Fibroblast of gingiva (primary cell): ENCODE measurements at places on chromosomes 5 and 9.

GRCh38 chr5:17872204-17872603, 237.9 kb downstream of the TAF11L14 start:
- no peak for DNase-seq

- no peak for DNase-seq
Observed at GRCh38 chr5:82257729-82258128, 20.4 kb downstream of the RPS23 start.

DNA sequence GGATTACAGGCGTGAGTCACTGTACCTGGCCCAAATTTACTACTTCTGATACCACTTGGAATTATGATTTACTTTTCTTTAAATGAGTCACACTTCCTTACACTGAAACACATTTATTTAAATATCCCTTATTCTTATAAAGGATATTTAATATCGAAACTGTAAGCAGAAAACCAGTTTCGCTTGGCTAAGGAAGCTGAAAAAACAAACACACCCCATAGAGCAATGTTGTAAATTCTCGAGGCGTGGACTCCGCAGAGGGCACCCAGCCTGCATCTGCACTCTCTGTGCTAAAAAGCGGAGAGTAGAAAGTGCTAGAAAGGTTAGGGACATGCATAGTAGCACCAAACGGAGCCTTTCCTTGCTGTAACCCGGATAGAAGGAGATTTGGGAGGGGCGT, 86.5 kb downstream of the HMCN2 start:
- no peak for DNase-seq

DNA sequence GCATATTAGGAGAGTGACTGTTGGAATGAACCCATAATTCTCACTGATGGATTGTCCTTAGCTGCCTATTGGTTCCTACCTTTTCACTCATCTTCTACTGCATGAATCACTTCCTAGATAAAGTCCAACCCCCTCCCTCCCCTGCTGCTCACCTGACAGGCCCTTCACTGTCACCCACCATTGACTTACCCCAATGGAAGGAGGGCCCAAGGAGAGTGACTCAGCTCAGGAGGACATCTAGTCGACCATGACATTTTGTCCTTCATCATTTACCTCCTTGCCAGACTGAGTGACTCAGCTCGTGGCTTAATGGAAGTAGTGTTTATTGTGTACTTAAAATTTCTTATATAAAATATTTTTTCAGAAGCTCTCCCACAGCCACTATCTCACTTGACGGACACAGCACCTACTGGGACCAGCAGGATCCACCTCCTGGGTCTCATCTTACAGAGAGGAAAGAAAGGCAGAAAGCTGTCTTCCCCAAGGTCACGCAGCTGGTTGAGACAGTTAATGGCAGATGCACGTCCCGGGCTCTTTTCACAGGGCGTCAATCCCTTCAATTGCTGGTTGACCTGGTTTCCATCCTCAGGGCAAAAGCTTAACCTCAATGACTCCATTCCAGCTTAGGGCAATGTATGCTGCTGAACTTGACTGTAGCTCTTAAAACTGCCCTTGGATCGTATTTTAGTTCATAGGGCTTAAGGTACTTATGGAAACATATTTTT, 142.3 kb downstream of the MARCHF11 start:
- no peak for DNase-seq

DNA sequence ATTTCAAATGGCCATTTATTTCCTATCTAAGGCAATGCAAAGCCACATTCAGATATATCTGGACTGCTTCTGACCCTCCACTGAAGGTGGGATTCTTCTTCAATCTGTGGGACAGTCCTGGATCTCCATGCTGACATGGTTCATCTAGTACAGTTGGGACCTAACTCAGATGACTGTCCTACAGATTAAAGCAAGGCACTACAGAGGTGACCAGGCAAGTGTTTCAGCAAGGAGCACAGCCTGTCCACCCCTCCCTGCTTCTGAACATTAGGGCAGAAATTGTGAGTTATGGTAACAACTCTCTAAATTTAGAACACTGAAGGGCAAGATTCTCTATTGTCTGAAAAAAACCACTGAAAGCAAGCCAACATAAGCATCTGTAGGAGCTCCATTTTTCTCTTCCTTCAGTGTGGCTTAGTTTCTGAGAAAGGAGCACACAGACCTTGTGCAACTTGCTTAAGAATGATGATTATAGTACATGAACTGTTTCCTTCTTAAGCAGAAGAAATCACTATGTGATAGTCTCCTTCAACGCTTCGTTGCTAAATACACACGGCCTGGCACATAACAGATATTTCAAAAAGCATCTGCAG, 62.9 kb upstream of the BARX1 start:
- peak; percentile 86 for DNase-seq

DNA sequence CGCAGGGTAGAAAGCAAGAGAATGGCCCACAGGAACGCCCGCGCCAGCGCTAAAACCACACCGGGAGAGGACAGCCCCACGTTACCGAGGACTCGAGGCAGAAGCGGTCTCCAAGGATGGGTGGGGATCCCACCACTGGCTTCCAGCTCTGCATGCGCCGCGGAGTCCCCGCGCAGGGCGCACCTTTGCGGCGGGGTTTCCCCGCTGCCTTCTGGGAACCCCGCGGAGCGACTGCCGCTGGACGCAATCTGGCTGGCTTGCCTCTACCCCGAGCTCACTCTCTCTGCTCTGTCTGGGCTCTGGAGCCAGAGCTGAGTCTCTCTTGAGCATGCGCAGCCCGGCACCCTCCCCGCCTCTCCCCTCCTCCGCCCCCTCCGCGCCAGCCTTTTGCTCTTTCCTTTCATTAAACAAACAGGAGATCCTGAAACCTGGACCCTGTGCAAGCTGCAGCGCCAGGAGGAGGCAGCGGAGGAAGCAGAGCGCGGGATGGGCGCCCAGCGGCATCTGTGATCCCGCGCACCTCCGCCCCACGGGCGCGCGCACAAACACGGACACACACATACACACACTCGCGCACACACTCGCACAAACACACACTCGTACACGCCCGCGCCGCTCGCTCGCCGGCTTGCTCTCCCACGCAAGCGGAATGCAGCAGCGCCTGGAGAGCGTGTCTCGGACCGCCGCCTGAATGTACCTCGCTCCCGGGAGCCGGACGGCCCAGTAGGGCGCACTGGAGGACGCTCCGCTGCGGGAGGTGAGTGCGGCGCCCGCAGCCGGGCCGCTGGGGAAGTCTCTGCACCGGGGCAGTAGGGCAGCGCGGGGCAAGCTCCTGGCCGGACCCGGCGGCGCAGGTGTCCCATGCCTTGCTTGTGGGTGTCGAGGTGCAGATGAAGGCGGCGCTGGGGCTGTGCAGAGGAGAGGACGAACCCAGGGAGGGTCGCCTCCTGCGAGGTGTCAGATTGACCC, at the start of gene PLPPR1:
Gene PLPPR1 (plus strand): TSS at position 382 of the 969 bp plus-strand sequence.
- no peak for DNase-seq

DNA sequence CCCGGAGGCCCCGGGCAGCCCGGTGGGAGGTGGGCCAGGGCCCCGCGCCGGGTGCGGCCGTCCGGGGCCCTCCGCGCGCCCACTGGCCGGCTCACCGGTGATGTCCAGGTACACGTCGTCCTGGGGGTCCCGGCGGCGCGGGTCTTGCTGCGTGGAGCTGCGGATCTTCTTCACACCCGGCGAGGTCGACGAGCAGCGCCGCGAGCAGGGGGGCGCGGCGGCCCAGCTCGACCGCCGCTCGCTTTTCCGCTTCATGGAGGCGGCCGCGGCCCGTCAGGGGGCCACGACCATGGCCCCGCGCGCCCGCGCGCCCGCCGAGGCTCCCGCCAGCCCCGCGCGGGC, 548 bp downstream of the CDC14B start:
- DNase-seq = no peak

GRCh38 chr9:124506433-124506832, 766 bp downstream of the NR5A1 start:
- no peak for DNase-seq

GRCh38 chr9:69831611-69832010, 11.0 kb downstream of the CFAP95 start:
- DNase-seq = no peak

DNA sequence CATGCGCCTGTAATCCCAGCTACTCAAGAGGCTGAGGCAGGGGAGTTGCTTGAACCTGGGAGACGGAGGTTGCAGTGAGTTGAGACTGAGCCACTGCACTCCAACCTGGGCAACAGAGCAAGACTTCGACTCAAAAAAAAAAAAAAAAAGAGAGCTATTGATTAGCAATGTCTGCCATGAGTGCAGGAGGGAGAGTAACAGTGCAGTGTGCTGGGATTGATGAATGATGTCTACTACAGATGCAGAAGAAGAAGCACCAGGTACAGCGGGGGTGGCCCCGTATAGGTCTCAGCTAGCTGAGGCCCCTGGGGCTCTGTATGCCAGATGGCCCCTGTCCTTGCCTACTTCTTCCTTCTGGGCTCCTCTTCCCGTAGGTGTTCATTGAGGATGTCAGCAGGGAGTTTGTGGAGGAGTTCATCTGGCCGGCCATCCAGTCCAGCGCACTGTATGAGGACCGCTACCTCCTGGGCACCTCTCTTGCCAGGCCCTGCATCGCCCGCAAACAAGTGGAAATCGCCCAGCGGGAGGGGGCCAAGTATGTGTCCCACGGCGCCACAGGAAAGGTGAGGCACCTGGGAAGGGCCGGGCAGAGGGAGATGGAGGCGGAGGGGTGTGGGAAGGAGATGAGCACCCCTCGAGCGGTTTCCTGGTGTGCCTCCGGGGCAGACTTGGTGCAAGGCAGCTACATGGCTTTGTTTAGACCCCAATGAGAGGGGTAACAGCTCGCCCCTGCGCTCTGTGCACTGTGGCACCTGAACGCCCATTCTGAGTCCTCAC, 13.5 kb downstream of the ASS1 start:
- no peak for DNase-seq

- DNase-seq = no peak
Observed at GRCh38 chr5:40202814-40203440, 476.8 kb upstream of the PTGER4 start.

DNA sequence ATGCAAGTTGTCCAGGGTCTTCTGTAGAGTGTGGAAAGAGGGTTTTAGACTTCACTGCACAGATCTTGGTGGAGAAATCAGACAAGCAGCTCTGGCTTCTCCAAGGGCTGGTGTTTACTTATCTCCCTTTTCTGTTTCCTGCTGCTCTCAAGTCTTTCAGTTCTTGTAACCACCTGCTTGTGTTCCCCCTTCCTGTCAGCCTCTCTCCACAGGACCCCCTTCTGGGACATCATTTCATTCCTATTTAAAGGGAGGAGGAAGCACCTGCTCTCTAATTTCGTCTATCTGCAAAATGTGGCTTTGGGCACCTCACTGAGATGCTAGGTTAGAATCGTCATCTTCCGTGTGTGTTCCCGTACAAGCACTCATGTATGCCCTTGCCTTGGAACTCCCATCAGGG, 636.2 kb downstream of the MTRR start:
- DNase-seq = no peak
